Activated CD4-positive, alpha-beta T cell treated with anti-CD3 and anti-CD28 coated beads, Interleukin-2, amount 10 ng/mL, durations not matched to agents 7 days and 5 days (primary cell): ENCODE measurements at places on chromosomes 4 and X. TPM values are rescaled to one million over a fixed set of nuclear protein-coding genes. Genes with fewer than 3 reads are reported as not detected.

GRCh38 chrX:32153585-32153984, 1057.8 kb downstream of the DMD start:
- DNase-seq, result no peak

DNA sequence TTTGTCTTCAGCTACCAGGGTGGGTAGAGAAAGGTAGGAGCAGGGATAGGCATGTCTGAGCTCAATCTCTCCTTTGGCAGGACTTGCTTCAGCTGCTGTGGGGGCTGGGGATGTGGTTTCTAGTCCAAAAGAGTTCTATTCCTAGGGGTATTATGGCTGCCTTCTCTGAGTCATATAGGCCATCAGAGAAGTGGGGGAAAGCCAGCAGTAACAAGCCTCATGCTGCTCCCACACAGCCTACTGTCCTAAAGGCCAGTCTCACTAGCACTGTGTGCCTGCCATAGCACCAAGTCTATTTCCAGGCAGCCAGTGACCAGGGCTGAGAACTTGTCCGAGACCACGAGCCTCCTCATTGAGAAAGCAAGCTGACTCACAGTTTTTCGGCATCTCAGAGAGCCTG, 270.6 kb downstream of the DCAF12L2 start:
- no peak for DNase-seq

DNA sequence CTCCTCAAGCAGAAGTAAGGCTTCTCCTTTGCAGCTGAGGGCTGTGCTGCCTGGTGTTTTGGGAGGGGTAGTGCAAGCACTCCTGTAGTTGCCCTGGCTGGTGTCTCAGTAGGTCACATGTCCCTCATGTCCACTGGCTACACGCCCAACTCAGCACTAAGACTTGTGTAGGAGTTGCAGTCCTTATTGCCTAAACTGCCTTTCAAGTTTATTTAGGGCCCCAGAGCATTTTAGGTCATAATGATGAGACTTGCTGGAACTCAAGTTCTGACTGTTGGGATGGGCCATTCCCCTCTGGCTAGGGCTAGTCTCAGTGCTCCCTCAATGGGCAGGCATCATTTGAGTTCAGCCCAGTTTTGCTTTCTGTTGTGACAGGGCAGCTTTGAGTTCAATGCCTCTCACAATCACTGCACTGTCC, 44.1 kb downstream of the PPM1K start:
- no peak for DNase-seq

DNA sequence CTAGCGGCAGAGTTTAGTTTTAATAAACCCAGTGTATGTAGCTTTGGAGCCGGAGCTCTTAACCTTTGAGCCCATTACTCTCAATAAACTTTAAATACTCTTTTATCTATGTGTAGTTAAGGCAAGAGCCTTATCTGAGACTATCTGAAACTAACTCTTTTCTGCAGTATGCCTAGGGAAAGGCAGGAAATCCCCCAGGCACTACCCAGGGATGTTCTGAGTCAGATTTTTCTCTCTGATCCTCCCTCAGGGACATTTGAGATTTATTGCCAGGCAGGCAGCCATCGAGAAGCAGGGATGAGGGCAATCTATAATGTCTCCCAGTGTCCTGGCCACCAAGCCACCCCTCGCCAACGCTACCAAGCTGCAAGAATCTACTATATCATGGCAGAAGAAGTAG, 39.1 kb downstream of the HEPH start:
- DNase-seq, result no peak

DNA sequence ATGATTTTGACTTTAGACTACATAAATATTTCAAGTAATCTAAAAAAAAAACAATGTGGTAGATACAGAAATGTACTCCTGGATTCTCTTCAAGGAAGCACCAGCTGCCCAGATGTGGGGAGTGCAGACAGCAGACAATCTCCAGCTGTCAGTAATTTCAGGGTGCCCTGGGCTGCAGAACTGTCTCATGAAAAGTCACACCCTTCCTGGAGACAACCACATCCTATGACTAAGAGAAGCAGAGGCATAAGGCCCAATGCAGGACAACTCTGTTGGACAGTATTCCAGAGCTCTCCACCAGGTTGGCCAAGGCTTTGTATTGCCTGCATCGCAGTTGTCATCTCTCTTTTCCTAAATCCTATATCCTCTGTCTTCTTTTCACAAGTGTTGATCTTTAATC, 34.4 kb upstream of the BLTP1 start:
- DNase-seq, result peak; percentile 32

The CXCL6 gene
- total RNA-seq, result not detected

The HHIP gene
- not detected for total RNA-seq

The XKRX gene
- 0.12 TPM for total RNA-seq

The SNCA gene
- 4.7 TPM for total RNA-seq

The SOD3 gene
- total RNA-seq, result not detected

The TEC gene
- total RNA-seq, result 1.1 TPM

The PTCHD1 gene
- not detected for total RNA-seq
